ENCODE measurements at places on chromosomes 2 and 18. TPM values are rescaled to one million over a fixed set of nuclear protein-coding genes. Genes with fewer than 3 reads are reported as not detected.

Gene SNORC
- total RNA-seq = 0.88 TPM

Gene FSHR
- not detected for total RNA-seq

Gene CRYBA2
- not detected for total RNA-seq

Gene LYG1
- not detected for total RNA-seq

Gene CNRIP1
- 0.33 TPM for total RNA-seq

Gene L3MBTL4
- 0.05 TPM for total RNA-seq

Gene KLHL14
- not detected for total RNA-seq

Gene TUBA4B
- total RNA-seq = not detected

Gene C2orf15
- 1.6 TPM for total RNA-seq

Gene CHRND
- not detected for total RNA-seq

Gene CLEC4F
- not detected for total RNA-seq

Gene FBXO36
- 4.0 TPM for total RNA-seq

Gene B3GNT2
- total RNA-seq = 25.3 TPM

Gene SPIRE1
- total RNA-seq = 21.4 TPM

Gene GPR35
- total RNA-seq = 0.28 TPM

Gene SALL3
- total RNA-seq = not detected

Gene GAL3ST2
- total RNA-seq = not detected

Gene HOXD10
- not detected for total RNA-seq

Gene GPR45
- not detected for total RNA-seq

Gene CCNYL1
- total RNA-seq = 8.8 TPM
